ENCODE measurements at places on chromosomes 2 and 18.

DNA sequence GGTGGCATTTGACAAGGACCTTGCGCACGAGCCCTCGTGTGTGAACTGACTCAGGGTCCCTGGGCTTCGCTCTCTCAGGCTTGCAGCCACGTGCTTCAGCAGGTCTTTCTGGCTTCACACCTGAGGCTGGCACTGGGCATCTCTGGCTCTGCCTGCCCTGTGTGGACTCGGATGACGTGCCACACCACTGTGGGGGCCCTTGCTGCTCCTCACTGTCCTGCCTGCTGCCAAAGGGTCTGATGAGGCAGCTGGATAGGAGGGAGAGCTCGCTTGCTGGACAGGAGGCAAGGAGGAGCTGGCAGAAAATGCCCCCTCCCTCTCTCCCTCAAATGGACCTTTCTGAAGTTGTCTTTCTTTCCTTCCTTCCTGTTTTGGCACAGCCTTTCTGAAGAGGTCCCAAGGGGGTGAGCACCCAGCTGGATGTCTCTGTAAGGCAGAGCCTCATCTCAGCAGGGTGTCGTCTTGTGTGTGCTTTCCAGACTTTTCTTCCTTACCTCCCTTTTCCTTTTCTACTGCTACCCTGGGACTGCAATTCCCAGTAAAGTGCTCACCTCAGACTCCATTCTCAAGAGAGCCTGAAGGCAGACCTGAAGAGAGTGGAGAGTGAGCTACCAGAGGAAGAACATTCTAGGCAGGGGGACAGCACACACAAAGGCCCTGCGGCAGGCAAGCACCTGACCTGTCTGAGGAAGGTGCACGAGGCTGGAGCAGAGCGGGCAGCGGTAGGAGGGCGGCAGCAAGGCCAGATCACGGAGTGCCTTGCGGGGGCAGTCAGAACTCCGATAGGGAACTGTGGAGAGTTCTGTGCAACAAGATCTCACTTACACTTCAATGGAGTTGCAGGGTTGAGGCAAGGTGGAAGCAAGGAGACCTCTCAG, 5.3 kb downstream of the PER2 start:
- no peak for DNase-seq

GRCh38 chr2:23388294-23388693, 3.3 kb downstream of the KLHL29 start:
- no peak for DNase-seq

DNA sequence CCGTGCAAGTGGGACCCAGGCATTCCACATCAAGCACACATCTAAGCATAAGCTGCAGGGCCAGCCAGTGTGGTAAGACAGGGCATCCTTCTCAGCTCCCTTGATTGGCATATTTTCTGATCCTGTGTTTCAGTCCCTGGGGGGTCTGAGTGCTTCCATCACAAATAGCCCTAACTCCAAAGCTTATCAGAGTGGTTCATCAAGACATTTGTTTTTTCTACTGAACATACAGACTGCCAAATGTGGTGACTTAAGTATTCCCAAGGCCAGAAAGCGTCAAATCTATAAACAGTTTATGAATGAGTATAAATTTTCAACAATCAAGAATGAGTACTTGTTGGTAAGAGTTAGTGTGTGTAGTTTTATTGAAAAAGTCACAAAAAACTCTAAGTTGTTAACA, 18.8 kb downstream of the SPRED2 start:
- DNase-seq = no peak

GRCh38 chr2:60554074-60554645, 706 bp upstream of the BCL11A start:
- peak; percentile 40 for DNase-seq

GRCh38 chr2:178008636-178009289, 63.8 kb downstream of the PDE11A start:
- no peak for DNase-seq

DNA sequence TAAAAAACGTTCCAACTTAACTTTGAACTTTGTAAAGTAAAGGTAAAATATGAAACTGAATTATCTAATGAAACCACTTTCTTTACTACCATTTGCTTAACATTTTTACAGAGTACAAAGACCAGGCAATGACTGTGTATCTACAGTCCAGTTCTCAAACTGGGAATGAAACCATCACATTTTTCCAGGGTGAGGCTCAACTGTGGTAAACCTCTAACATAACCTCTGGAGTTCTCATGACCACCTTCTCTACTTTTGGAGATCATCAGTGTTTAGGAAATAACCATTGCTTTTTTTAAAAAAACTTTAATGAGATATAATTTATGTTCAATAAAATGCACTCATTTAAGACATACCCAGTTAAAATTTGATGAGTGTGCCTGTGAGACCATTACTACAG, 223.5 kb downstream of the RNF152 start:
- no peak for DNase-seq

- DNase-seq = no peak
Observed at GRCh38 chr18:28114472-28114871, 62.5 kb downstream of the CDH2 start.

GRCh38 chr2:227411320-227411989, 23.7 kb upstream of the SCYGR1 start:
- peak; percentile 60 for DNase-seq

GRCh38 chr2:141380008-141380979, 750.5 kb downstream of the LRP1B start:
- DNase-seq = no peak

DNA sequence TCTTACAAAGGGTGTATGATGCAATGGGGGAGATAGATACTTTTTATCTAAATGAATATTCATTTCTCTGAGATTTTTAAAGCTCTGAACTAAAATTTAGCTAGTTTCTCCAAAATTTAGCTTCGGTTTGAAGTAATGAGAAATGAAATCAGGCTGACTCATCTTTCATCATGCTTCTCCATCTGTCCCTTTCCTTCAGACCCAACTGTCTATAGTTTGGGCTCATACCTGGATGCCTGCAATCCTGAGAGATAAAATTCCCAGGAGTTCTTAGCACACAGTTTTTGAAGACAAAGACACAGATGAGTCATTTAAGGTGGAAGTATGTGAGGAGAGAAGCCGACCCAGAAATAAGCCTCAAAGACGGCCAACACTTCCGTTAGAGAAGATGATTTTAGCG, 336.4 kb upstream of the CDH20 start:
- no peak for DNase-seq

DNA sequence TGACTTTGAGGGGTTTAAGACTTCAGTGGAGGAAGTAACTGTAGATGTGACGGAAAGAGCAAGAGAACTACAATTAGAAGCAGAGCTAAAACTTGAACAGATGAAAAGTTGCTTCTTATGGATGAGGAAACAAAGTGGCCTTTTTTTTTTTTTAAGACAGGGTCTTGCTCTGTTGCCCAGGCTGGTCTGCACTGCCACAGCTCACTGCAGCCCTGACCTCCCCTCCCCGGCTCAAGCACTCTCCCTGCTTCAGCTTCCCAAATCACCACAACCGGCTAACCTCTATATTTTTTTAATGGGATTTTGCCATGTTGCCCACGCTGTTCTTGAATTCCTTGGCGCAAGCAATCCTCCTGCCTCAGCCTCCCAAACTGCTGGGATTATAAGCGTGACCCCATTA, 3.2 kb downstream of the MAP3K2 start:
- DNase-seq = no peak

GRCh38 chr2:11483806-11484617, 18.1 kb upstream of the E2F6 start:
- no peak for DNase-seq

DNA sequence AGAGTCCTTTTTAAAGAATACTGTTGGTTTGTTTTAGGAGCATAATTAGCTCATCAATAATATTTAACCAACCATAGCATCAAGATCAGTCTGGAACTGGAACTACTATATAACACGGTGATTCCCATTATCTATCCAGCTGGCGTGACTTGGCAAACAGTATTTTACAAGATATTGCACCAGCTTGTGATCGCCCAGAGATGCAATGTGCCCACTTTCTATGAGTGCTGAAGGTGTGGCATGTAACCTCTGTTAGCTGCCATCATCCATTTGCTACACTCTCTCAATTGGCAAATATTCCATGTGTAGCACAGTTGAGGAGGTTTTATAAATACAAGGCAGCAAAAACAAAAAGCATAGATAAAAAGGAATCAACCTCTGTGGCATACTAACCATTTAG, 64.9 kb downstream of the FIGN start:
- no peak for DNase-seq

- DNase-seq = no peak
Observed at GRCh38 chr18:70411307-70411706, 122.5 kb downstream of the SOCS6 start.

GRCh38 chr18:37476182-37476581, 89.4 kb downstream of the CELF4 start:
- DNase-seq = peak; percentile 12

DNA sequence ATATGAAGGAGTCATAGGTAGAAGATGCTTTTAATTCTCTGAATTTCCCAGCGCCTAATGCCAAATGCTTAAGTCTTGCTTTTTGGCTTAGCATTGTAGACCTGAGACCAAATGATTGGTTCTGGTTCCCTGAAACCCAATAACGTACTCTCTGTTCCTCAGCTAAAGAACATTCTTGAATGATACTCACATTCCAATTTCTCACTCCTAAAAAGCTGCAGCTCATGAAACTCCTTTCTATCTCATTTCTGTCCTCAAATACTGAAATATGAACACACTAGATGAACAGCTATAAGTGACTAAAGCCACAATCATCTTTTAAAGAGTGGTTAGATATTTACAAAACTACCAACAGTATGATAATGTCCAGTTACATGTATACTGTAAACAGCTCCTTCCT, 272.1 kb downstream of the SLC8A1 start:
- DNase-seq = no peak

DNA sequence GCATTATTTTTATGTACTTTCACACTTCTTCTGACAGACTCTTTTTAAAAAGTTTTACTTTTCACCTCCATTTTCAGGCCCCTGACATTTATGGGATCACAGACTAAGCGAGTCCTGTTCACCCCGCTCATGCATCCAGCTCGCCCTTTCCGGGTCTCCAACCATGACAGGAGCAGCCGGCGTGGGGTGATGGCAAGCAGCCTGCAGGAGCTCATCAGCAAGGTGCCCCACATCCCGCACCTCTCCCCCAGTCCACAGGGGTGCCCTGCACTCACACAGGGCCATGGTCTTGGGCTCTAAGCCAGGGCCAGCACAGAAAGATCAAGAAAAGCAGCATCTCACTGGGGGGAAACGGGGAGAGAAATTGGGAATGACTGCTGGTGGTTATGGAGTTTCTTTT, 8.6 kb downstream of the CIDEA start:
- no peak for DNase-seq

DNA sequence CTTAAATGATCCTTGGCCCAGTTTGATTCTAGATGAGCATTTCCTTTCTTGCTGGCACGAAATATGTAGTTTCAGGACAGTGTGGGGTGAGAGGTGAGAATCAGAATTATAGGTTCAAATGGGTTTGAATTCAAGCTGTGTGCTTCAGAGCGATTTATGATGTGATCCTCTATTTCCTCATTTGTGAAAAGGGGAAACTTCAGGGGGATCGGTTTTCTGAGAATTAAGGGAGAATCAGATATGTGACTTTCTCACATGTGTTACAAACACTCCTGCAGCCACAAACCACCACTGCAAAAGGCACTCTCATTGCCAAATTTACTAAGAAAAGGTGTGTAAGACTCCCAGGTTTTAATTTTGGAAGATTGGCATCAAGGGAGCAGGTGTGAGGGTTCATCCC, 24.4 kb downstream of the HK2 start:
- no peak for DNase-seq

DNA sequence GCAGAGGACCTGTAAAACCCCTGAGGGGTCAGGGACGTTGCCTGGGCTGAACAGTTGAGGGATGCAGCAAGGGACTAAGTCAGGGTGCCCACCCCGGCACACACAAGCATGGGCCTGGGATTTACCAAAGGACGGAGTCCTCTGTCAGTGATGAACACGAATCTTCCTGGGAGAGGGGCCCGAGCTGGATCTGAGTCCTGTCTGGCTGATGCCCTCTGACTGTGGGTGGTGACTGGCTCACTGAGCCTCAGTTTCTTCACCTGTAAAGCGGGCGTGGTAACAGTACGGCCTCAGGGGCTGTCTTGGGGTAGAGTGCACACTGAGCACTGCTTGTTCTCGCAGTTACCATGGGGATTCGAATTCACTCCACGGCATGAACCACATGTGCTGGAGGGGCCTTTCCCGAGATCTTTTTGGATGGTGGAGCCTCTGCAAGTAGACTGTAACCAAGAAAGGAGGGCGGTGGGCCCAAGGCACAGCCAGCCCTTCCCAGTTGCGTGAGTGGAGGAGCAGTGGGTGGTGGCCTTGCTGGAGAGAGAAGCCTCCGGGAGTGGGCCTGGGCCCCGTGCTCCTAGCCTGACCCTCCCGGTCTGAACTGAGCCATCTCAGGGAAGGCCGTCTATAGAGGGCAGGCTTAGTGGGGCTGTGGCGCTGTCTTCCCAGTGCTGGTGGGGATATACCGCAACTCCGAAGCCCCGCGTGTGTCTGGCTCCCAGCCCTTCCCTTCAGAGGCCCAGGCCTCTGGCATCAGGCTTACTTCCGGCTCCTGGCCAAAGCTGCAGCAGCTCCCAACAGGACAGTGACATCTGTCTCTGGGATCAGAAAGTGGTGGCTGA, 130.8 kb upstream of the HS6ST1 start:
- DNase-seq = no peak

All from activated naive CD8-positive, alpha-beta T cell treated with anti-CD3 and anti-CD28 coated beads, Interleukin-2, amount 50 U/mL, for 24 hours (primary cell).